CD4-positive, alpha-beta T cell treated with Interleukin-6 at 100 ng/mL for 8 hours (primary cell): ENCODE measurements at places on chromosomes 3 and 15.

GRCh38 chr3:121269389-121269788 is 276.4 kb downstream of the POLQ start:
- DNase-seq, result no peak

DNA sequence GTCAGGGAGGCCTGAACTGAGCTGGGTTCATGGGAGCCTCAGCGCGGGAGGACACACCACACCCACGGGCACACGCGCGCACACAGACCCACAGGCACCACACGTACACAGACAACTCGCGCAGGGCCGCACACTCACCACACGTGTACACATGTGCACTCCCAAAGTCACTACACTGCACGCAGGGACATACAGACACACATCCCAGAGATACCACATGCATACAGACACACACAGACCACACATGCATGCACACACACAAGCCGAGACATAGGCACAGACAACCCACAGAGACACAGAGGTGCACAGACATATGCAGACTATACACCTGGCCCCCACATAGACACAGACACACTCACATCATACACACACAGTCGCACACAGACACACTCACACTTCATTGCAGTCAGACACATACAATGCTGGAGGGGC is 1.1 kb upstream of the MGLL start:
- no peak for DNase-seq

- DNase-seq, result no peak
These were observed 753.3 kb upstream of the ROBO1 start for GRCh38 chr3:80521081-80521480.

DNA sequence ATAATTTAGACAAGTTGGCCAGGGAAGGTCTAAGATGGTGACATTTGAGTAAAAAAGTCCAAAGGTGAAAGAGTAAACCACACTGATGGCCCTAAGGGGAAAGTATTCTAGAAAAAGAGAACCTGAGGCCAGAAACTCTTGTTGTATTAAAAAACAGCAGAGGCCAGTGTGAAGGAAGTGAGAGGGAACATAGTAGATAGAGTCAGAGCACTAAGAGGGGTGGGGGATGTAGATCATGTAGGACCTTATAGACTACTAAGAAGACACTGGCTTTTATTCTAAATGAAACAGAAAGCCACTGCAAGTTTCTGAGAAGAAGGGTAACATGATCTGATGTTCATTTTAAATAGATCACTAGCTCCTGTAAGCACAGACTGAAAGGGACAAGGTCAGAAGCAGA is 14.5 kb downstream of the POLQ start:
- no peak for DNase-seq
